ENCODE measurements at places on chromosomes 5 and 9.

- DNase-seq: no peak
Measured at GRCh38 chr5:61330845-61331406, 1.1 kb upstream of the ZSWIM6 start.

- no peak for DNase-seq
Measured at GRCh38 chr5:171442287-171443042, 23.0 kb downstream of the FGF18 start.

DNA sequence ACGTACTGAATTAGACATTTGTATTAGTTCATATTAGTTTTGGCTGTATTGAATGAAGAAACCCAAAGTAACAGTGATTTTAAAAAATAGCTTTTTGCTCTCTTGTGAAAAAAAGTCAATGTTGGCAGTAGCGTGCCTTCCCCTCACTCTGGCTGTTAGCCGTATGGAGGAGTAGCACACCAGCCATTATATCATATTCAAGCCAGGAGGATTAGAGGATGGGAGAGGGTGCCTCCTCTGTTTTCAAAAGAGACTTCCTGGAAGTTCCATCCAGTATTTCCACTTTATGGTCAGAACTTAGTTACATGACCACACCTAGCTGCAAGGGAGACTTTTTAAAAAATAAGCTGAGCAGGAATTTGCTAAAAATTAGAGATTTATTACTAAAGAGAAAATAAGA, 41.2 kb downstream of the GPR21 start:
- no peak for DNase-seq

- DNase-seq: no peak
Measured at GRCh38 chr5:172466062-172466461, 11.7 kb upstream of the SH3PXD2B start.

DNA sequence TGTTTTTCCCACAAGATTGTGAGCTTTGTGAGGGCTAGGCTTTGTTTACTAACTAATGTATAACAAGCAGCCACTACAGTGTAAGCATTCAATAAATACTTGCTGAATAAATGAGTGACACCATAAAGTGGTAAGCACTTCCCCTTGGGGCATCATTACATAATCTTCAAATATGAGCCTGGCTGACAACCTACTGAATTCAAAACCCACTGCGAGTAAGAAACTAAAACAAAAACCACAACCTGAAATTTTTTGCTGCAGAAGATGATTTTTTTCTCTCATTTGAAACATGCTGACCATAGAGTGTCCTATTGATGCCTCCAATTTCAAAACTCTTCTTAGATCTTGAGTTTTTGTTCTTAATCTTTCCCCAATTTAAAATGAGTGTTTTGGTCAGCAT, 331.3 kb upstream of the CCNG1 start:
- no peak for DNase-seq

DNA sequence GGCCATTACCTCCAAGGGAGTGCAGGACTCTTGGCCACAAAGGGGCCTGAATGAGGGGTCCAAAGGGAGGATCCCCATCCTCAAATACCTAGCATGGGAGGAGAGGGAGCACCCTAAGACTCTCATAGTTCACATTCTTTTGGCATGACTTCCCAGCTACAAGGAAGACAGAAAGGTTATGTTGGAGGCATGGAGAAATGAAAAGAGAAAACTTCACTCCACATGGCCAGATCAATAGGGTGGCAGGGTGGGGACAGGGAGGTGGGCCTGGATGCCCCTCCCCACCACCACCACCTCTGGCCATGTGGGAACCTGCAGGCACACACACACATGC, 97.6 kb downstream of the PAX5 start:
- no peak for DNase-seq

DNA sequence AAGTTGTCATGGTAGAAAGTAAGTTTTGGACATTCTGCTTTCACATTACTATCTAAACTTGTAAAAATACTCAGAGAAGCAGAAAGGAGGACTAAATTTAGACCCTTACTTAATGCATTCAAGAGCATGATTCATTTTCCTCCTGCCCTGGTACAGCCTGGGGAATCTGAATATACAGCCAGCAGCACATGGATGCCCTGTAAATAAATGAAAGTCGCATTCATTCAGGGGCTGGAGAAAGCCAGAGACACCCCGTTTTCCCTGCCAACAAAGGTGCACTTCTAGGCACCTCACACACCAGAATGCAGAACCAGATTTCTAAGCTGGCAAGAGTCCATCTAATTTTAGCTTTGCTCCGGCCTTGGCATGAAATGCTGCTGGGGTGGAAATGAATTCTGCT, 172.7 kb upstream of the KLF9 start:
- DNase-seq: no peak

DNA sequence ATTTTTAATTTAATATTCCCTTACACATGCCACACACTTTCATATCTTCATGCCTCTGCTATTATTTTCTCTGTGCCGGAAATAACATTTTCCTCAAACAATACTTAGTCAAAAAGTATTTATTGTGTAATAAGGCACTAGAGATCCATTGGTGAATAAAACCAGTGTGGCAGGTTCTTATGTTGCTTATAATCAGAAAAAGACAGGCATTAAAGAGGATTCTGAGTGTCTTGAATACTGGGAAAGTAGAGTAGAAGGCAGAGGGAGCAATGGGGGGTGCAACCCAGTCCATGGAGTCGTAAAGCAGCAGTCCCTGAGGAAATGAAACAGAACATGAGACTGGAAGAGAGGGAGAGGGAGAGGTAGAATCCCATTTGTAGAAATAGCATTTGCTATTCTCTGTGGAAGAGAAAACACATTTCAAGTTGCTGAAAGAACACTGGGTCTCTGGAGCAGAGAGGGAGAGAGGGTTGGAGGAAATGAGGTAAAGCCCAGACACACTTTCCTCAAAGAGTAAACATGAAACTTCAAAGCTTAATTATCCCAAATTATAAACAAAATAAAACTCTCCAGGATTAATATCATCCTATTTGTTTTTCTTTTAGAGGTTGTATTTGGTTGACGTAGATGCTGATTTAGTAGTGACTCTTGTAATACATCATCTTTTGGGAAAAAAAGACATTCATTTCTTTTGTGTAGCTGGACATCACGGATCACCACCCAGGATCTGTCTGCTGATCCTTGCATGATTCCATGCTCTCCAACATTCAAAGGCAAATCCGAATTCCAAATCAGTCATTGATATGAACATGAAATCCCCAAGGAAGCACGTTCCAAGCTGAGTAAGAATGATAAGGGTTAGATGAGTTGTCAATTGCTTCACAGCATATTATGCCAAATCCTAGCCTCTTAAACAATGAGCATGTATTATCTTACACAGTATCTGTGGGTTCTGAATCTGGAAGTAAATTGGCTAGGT, 37.4 kb upstream of the GRAMD2B start:
- DNase-seq: no peak

DNA sequence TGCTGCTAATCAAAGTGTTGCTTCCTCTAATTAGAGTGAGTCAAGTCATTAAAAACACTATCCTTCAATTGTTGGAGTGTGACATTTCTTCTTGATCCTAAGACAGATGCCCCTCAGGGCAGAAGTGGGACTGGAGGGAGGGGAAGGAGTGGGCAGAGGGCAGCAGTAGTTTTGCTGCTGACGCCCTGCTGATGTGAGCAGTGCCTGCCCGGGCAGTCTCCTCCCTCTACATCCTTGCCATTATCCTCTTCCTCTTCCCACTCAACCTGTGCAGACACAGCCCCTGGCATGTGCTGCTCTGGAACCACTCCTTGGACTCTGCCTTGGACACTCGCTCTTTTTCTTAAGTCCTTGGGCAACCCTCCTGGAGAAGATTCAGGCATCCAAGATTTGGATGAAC, 232.5 kb downstream of the HSPA4 start:
- no peak for DNase-seq

DNA sequence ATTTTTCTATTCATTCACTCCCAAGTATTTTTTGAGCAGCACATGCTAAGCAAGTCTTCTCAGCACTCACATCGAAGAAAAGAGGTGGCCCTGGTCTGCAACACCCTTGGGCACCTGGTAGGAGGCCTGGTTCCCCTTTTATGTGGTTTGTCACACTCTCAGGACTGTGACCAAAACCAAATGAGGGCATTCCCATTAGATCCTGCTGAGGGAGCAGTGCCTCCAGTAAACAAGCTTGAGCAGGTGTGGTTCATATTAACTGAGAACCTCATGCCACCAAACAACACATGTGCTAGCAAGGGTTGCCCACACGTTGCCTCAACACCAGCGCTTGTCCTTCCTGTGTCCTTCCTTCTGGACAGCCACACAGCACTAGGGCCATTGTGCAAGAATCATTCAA, 26.9 kb upstream of the SYK start:
- no peak for DNase-seq

DNA sequence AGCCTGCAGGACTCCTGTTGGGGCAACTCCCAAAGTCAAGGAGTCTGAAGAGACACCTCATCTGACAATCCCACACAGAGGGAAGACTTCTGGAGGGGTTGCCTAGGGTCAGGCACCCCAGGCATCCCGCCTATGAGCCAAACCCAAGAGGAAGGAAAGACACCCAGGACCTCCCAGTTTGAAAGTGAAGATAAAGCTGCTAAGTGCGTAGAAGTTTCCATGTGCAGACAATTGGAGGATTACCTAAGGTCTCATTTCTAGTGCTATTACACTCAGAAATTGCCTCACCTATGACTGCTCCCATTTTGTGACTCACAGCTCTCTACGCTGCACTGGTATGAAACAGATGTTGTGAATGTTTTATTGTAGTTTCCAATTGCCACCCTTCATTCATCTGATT, 322.9 kb downstream of the SLIT3 start:
- no peak for DNase-seq

Measured in stimulated activated CD8-positive, alpha-beta memory T cell treated with anti-CD3 and anti-CD28 coated beads, Interleukin-4, amount 100 ng/mL, for 1 hour (primary cell).